GM03348 (cell line): ENCODE measurements at places on chromosomes 1 and 21.

DNA sequence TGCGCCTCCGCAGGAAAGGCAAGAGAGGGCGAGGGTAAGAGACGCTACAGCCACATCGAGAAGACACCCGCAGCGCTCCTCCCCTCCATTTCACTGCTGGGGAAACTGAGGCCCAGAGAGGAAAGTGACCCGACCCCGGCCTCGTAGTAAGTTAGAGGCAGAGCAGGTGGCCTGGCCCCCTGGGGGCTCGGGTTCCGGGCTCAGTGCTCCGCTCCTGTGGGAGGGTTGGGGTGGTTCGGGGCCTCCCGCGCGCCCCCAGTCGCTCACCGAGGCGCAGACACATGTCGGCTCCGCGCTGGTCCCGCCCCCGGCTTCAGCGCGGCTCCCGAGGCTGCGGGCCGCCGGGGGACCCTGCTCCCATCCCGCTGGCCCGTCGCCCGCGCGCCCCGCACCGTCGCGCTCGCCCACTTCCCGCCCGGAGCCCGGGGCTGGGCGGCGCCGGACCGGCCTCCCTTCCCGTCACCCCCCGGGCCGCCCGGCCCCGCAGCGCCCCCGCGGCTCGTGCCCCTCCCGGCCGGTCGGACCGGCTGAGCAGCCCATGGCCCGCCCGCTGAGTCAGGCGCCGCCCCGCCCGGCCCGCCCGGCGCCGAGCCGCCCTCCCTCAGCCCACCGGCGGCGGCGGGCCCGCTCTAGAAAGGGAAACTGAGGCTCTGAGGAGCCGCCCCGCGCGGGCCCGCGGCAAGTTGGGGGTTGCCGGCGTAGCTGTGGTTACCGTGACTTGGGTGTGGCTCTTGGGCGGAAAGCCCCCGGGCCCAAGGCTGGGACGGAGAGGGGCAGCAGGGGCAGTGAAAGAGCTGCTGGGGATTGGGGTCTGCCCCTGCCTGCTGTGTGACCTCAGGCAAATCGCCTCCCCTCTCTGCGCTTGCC is at the start of gene TMEM54:
TSS of gene TMEM54 (minus strand) at position 434 of the 867 bp plus-strand sequence. CDS start at position 283, 151 bp downstream.
- DNase-seq = peak; percentile 92

DNA sequence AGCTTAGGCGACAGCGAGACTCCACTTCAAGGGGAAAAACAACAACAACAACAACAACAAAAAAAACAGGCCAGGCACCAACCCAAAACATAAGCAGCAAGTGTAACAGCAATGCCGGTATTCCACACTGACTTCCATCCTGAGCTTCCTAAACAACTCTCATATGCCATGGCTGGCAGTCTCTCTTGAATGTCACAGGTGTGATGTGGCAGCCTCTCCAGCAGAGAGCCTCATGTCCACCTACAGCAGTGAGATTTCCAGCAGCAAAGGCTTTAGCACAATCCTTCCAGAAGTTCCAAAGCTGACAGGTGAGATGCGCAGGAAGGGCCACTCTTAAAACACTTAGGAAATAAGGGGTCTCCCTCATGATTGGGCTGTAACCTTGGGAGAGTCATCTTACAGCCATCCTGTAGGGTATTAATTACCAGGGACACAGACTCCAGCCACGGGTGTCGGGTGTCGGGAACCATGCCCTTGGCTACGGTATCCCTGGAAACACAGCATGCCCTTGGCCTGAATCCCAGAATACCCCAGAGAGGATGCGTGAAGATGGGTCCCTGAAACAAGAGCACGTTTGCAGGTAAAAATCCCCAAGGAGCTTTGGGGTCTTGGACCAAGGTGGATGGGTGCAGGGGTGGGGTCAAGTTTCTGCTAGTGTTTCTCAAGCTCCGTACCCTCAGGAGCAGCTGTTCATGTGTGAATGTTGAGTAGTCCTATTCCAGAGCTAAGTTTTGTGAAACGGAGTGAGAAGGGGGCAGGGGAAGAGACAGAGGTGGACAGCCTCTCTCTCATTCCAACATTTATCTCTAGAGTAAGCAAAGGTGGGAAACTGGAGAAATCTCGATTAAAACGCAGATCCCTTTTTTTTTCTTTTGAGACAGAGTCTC is 31.4 kb downstream of the CLSTN1 start:
- no peak for DNase-seq

DNA sequence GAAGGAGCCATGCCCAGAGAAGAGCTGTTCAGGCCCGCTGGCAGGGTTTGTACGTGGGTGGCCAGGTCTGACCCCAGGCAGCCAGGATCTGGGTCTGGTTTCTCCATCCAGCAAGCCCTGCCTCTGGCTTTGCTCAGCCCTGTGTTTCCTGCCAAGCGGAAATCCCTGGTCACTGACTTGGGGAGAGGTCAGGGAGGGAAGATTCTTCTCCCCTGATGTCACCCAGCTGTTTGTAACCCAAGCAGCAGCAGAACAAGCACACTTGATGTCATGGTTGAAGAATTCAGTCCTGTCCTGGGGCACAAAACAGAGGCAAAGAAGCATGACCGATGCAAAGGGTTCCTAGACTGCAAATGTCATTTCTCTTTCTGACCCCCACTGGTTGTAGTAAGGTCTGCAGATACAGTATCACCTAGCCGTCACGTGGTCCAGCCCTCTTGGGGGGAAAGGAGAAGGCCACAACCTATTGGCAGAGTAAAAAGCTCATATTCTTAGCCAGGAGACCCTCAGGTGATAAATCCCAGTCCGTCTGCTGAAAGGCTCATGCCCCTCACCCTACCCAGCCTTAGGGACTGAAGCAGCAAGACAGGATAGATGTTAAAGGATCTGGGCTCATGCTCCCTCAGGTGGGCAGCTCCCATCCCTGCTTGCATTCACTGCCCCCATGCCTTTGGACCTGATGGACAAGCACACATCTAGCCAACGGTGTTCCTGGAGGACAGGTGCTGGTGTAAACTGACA is 120.9 kb downstream of the SYT2 start:
- DNase-seq = peak; percentile 95

DNA sequence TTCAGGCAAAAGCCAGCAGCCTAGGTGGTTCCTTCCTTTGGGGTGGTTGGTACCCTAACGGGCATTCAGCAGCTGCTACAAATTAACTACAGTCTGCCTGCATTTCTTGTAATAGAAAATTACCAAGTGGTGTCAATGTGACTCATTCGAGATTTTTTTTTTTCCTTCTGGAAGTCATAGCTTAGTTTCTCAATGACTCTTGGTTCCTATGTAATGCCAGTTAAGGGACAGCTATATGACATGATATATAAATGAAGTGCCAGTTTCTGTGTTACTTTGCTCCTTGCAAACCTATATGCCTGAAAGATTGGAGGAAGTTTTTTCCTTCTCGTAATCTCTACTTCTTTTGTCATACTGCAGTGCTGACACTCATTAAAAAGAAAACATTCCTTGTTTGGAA is 2.6 kb downstream of the MGST3 start:
- DNase-seq = peak; percentile 41

DNA sequence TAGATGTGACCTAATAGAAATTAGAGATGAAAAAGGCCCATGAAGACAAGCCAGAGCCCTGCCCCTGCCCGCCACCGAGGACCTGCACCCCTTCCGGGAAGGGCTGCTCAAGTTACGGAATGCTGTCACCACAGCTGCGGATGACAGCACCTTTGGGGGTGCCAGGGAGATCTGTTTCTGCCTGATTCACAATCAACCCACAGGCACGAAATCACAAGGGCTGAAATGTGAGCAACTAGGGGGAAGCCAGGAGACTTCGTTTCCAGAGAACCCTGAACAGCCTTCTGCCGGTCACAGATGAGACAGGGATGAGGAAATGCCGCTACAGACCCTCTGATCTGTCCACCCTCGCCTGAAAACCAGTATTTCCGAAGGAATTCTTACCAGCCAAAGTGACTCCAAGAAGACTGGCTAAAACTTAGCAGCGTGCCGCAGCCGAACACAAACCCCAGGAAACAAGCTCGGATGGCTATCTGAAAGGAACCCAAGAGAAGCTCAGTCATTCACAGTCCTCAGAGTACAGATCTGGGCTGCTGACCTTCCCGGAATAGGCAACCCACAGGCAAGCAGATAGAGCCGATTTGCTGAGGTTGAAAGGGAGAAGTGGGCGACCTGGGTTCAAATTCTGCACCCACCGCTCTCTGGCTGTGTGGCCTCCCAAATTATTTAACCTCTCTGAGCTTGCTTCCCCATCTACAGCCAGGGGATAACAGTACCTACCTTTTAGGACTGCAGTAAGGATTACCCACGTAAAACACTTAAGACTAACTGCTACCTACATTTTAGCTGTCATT is 1.1 kb downstream of the ICMT start:
- DNase-seq = peak; percentile 55

DNA sequence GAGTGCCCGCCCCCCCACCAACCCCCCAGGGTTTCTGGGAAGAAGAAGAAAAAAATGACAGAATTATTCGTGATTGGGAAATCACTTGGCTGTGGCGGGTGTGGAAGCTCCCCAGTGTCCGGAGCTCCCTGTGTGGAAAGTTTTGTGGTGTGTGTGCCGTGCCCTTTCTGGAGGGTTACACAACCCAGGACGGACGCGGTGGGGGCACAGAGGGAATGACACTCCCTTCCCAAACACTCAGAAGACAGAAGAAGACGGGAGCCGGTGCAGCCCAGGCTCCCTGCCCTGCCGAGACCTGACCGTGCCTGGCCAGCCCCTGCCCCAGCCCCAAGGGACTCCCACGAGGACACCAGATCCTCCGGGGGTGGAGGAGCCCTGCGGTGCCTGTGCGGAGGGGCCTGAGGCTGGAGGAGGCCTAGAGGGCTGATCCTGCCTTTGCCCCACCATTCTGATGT is 33.0 kb upstream of the ADARB1 start:
- peak; percentile 94 for DNase-seq

DNA sequence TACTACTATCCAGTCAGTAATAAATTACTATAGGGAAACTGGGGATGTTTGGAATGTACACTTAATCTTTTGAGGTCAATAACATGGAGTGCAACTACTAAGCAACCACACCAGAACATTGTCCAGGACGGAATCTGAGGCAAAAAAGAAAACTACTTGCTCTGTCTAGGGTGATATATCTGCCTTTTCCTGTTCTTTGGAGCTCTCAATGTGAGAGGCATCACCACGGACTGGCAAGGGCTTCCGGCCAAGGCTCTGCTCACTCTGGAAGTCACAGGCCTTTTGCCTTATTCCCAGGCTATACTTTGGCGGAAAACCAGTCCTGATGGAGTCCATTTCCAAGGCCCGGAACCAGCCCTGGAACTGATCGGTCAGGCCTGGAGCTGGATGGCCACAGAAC is 94.2 kb downstream of the DTL start:
- DNase-seq = no peak
